ENCODE measurements at places on chromosomes 16 and 17.

DNA sequence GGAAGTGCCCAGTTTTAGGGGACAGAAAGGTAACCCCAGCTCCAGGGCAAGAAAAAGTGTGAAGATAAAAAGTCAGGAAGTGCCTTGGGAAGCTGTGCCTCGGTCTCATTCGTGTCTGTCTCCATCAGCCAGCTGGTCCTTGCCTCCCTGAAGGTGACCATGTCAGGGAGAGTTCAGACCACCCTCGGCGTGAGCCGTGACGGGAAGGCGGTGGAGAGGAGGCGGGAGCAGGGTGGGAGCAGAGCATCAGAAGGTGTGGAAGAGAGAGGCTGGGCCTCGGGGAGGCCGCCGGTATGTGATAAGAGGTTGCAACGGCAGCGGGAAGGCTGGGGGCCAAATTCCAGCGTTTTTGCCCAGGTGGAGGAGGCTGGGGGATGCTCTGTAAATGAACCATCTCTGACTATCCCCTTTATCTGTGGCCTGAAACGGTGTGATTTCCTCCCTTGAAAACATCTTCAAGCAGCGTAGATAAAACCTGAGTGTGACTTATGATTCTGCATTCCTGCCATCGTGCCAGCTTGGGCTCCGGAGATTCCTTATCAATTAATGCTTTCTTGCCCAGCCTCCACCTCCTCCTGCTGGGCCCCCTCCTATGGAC lies 251.8 kb downstream of the IRF8 start:
- DNase-seq, result no peak

DNA sequence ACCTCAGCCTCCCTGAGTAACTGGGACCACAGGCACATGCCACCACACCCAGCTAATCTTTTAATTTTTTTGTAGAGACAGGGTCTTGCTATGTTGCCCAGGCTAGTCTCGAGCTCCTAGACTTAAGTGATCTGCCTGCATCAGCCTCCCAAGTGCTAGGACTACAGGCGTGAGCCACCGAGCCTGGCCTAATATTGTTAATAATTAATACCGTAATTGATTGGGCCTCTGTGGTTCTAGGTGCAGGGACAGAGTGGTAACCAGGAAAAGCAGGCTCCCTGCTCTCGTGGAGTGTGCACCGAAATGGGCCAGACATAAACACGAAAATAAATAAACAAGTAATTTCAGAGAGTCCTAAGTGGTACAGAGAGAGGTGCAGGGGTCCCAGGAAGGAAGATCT lies 241.0 kb downstream of the GSG1L start:
- no peak for DNase-seq

- DNase-seq, result no peak
These were observed 31.9 kb downstream of the CMC2 start for GRCh38 chr16:80974649-80975376.

- DNase-seq, result no peak
These were observed 9.4 kb upstream of the MYLK3 start for GRCh38 chr16:46757339-46758050.

DNA sequence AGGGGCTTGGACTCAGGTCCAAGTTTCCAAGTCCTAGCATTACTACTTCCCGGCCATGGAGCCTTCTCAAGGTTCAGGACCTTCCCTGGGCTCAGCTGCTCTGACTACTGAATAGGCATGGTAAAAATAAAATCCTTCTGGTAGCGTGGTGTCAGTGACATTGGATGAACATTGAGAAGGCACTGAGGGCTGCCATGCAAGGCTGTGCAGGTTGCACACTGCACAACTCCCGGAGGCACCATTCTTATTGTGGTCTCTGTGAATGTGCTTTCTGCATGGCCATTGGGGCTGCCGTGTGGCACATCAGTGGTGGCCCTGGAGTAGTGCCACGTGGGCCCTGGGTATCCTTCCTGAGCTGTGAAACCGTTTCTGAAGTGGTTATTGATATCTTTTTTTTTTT lies 250.2 kb upstream of the CIBAR2 start:
- DNase-seq, result no peak

DNA sequence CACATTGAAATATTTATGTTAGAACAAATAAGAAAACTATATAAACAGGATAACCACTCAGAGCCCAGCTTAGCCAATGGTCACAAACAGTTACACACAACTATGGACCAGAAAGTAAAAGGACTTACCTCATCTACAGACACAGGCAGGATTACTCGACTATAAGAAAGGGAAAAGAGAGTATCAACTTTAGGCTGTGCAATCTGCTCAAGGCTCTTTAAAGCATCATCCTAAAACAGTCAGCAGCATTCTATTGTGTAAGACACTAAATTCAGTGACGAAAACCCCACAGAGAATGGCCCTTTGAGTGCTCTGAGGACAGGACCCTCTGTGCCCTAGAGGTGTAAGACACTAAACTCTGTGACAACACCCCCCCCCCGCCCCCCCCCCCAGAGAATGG lies 4.2 kb downstream of the PITPNA start:
- no peak for DNase-seq

GRCh38 chr16:79439901-79440300 lies 160.6 kb downstream of the MAF start:
- no peak for DNase-seq

GRCh38 chr17:7711051-7711755 lies 6.2 kb downstream of the EFNB3 start:
- DNase-seq, result no peak

DNA sequence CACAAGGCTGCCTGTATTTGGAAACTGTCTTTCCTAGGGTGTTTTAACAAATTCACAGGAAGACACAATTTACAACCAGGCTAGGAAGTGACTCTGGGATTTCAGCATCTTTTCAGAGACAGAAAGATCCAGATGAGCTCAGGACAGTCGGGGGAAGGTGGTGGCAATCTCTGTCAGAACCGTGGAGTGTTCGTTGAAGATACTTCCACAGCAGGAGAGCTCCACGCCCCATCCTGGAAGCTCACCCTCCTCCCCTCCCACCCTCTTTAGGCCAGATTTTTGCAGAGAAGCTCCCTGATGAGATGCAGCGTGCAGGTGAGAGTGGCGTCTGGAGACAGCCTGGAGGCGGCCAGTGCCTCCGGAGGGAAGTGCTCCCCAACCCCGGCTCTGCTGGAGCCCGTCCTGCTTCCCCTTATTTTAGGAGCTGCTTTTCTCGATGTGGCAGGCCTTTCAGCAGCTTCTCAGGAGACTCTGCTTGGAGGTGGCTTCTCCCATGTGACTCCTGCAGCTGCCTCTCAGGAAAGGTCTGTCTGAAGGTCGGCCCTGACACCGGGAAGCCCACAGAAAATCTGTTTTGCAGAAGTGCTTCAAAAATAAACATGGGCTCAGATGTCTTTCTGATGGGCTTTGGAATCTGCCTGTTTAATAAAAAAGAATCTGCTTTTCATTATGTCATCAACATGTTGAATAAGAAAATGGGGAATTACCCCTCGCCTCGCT lies 186.4 kb upstream of the CHMP6 start:
- no peak for DNase-seq

DNA sequence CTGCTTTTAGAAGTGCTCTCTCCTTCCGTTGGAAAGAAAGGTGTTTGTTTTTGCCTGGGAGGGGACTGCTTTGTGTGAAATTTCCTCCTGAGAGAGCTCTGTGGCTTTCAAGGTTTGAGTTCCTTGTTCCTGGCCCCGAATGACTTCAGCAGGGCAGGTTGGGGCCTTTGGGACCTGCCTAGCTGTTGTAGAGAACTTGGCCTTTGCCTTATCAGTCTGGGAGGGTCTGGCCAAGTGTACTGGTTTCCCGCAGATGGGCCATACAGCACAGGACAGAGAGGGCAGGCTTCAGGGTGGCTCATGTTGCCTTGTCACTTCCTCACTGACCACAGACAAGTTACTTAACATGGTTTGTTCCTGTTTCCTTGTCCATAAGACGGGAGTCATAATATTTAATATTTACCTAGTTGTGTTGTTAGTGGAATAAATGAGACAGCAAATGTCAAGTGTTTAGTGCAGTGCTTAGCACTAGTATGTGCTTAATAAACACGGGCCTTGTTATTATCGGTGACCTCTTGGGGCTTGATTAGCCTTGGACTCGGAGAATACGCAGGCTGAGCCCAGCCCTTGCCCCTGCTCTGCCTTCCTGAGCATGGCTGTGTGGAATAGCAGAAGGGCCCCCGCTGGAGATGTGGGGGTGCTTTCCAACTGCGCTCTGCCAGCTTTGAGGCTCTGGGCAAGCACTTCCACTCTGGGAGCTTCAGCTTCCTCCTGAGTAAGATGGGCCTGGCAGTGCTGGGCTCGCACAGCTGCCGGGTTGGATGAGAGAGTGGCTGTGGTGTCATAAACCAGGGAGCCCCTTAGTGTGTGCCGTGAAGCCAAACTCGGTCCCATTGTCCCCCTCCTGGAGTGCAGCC lies 6.6 kb downstream of the PRSS8 start:
- no peak for DNase-seq

- DNase-seq, result no peak
These were observed 249.9 kb downstream of the GSG1L start for GRCh38 chr16:27813591-27813990.

- no peak for DNase-seq
These were observed 772 bp downstream of the PFAS start for GRCh38 chr17:8249621-8250500.

DNA sequence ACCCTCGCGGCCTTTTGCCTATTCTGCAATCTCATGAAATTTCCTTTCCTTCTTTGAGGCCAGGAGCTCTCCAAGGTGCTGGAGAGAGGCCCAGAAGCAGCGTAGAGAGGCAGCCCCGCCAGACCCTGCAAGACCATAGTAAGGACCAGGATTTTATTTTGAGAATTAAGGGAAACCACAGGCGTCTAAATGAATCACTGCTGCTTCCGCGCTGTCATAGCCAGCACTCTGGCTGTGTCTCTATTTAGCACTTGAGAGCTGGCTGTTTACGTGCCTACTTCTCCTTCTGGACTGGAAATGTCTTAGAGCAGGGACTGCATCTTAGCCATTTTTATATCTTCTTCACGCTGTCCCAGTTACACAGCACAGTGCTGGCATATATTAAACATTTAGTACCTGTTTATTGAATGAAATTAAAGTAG lies 37.6 kb upstream of the PIRT start:
- peak; percentile 3 for DNase-seq

- DNase-seq, result no peak
These were observed 82.8 kb downstream of the SNX29 start for GRCh38 chr16:12059216-12059769.

DNA sequence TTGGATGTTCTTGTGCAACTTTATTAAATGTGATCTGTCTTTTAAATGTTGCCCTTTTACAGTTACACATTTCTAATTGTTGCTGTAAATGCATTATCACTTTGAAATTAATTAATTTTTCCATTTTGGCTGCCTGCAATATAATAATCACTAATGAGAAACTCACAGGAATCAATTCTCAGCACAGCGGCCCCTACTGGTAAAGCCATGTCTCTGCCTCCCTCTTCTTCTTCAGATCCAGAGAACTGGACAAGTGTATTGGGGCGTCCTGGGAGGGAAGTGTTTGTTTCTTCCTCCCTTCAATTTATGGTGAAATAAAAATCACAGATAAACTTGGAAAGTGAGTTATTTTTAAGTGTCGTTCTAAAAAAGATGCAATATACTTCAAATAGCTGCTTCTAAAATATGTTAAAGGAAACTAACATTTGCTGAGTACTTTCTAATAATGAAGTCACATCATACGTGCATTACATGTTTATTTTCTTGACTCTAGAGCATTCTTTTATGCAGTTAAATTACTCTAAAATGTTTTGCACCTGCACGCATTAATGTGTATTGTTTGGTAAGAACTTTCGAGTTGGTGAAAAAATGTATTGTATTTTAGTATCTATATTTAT lies 338.0 kb downstream of the WWOX start:
- peak; percentile 37 for DNase-seq

DNA sequence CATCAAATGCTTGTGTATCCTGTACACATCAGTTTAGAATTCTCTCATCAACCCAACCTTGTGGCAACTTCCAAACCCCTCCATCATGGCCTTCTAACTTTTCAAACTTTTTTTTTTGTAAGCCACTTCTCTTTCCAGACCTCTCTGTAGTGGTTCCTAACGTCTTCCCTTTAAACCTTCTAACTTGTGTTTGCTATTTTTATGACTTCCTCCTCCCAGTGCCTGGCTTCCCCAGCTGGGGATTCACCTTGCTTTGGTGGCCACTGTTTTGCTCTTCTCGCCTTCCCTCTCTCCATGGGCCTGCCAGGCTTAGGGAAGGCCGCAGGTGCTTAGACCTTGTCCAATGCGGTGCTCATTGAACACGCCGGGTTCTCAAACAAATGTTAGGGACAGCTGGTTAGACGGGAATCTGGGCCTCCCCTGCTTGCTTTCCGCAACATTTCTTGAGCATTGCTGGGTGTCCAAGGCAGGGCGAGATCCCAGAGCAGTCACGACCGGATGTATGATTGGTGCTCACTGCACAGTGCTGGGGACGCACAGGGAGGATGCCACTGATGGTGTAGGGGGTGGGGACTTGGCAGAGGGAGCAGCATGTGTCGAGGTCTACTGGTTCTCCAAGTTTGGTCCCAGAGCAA lies 1.1 kb upstream of the XYLT2 start:
- DNase-seq, result no peak

DNA sequence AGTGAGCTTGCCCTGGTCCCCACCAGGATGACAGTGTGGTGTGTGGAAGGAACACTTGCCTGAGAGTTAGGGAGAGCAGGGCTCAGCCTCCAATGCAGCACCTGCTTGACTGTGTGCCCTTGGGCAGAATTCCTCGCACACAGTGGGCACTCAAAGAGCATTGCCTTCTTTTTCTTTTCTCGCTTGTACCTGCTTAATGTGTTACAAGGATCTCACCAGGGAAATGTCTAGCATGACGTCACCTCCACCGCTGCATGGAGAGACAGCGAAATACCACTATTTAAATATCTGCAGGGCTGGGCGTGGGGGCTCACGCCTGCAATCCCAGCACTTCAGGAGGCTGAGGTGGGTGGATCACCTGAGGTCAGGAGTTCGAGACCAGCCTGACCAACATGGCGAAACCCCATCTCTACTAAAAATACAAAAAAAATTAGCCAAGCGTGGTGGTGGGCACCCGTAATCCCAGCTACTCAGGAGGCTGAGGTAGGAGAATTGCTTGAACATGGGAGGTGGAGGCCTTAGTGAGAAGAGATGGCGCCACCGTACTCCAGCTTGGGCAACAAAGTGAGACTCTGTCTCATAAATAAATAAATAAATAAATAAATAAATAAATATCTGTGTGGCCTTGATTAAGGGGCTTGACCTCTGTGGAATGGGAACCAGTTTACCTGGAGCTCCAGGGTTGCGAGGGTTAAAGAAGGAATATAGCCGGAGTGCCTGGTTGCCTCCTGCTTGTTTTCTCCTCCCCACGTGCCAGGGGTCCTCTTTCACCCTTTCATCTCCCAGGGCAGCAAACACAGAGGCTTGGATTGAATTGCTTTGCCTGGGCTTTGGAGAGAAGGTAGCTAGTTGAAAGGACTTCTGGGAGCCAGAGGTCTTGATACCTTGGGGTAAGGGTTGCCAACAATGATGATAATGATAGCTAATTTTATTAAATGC lies 16.3 kb downstream of the SNX29 start:
- DNase-seq, result no peak
